ENCODE measurements at places on chromosomes 1 and 21.

DNA sequence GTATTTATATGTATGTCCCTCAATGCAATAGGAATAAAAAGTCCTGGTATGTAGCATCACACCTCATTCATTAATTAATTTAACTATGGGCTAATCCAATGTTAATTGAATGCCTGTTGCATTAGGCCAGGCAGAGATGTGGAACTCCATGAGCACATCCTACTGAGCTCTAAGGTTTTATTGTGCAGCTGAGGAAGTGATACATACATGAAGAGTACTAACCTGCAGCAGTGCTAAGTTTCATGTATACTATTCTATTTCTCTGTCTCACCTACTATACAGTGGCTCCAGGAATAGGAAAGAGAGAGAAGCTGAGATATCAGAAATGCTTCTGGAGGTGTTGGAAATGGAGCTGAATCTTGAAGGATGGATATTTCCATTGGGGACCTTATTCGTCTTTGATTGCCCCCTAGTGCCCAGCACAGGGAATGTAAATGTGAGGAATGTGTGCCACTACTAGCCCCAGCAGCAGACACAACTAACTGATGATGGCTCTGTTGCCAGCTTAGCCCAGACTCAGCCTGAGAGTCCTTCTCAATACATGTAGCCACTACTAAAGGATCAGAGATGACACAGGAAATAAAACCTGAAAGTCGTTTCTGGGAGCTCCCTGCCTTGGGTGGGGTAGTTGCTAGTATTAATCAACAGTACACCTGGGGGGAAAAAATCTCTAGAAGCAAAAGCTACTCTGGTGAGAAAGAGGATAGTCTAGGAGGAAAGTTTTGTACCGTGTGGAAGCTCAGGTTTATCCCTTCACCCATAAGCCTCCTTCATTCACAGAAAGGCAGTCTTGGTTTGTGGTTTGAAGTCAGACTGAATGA, 173.3 kb upstream of the FOXD3 start:
- no peak for DNase-seq

- DNase-seq, result no peak
These were observed 47.7 kb upstream of the USP24 start for GRCh38 chr1:55262822-55263221.

DNA sequence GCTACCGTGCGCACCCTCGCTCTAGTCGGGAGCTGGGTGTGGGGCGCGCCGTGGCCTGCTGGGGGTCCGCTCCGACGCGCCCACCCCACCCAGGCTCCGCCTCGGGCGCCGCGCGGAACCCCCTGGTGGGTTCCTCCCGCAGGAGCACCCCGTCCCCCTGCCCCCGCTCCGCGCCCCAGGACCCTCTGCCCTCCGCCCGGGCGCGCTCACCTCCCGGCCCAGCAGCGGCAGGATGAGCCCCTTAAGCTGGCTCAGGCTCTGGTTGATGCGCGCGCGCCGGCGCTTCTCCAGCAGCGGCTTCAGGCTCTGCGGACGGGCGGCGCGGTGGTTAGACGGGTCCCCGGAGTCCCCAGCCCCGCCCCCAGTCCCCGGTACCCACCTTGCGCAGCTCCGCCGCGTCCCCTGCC, 319 bp downstream of the HES2 start:
- DNase-seq, result no peak

- DNase-seq, result no peak
These were observed 1.0 kb downstream of the CRB1 start for GRCh38 chr1:197269053-197269452.

- no peak for DNase-seq
These were observed 35.8 kb downstream of the ELF3 start for GRCh38 chr1:202046227-202046626.

- DNase-seq, result no peak
These were observed 53.0 kb upstream of the DUSP10 start for GRCh38 chr1:221794935-221795334.

DNA sequence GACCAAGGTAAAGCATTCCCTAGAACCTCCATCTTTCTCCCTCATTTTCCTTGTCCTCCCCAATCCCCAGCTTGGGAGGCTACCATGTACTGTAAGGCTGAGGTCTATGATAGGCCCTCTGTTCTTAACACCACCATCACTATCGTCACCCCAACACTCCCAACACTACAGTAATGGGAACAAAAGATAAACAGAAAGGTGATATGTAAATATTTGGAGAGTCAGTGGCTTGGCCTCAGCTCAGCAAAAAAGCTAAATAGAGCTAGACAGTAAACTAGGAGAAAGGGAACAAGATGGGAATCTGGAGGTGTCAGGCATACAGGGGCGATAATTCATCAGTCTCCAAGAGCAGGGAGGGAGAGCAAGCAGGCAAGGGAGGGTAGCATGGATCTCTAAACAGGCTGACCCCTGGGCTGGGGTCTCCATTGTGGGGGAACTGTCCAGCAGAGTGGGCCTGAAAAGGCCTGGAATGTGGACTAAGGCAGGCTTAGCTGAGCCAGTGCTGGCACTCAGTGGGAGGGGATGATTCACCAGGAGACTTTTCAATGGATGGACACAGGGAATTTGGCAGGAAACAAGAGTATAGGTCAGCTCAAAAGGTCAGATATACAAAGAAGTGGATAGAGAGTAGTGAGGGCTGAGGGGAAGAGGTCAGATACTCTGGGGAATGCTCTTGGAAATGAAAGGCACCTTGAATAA, 6.7 kb downstream of the WNT2B start:
- DNase-seq, result no peak

GRCh38 chr1:31224068-31224467, 15.6 kb downstream of the NKAIN1 start:
- DNase-seq, result no peak

GRCh38 chr1:7856345-7856744, 3.5 kb upstream of the UTS2 start:
- no peak for DNase-seq

- DNase-seq, result no peak
These were observed 334.4 kb downstream of the DSCAM start for GRCh38 chr21:40512590-40512989.

DNA sequence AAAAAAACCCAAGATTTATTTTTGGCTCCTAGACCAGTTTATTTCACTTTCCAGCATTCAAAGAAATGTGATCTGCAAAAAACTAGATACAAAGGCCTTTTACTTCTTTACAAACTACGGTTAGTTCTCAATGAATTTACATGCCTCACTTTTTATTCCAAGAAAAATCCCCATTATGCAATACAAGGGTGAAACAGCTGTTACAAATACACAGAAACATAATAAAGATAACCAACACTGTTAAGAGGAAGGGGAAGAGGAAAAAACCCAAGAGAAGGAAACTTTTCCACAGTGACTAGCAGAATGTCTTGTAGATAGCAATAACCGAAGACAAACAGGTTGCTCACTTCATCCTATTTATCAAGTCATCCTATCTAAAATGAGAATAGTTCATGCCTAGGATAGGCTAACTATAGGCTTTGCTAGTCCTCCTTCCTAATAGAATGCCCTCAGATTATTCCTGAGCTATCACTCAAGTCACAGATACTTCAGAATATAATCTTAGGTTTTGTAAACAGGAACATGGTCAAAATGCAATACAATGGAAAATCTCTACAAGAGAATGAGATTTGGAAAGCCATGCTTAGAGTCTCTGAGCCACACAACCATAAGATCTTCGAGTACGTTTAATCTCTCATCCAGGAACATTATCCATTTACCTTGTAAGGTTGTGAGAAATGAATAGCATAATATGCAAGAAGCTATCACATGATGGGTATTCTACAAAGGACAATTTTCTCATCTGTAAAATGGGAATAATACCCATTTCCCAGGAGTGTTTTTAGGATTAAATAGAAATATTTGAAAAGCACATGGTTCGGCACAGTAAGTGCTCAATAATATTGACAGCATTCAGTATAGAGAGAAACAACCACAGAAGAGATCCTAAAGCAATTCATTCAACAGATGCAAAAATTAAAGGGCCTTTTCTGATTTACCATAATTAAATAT, 5.4 kb downstream of the PNRC2 start:
- DNase-seq, result no peak

GRCh38 chr1:20400341-20401177, 85.5 kb downstream of the CAMK2N1 start:
- no peak for DNase-seq

DNA sequence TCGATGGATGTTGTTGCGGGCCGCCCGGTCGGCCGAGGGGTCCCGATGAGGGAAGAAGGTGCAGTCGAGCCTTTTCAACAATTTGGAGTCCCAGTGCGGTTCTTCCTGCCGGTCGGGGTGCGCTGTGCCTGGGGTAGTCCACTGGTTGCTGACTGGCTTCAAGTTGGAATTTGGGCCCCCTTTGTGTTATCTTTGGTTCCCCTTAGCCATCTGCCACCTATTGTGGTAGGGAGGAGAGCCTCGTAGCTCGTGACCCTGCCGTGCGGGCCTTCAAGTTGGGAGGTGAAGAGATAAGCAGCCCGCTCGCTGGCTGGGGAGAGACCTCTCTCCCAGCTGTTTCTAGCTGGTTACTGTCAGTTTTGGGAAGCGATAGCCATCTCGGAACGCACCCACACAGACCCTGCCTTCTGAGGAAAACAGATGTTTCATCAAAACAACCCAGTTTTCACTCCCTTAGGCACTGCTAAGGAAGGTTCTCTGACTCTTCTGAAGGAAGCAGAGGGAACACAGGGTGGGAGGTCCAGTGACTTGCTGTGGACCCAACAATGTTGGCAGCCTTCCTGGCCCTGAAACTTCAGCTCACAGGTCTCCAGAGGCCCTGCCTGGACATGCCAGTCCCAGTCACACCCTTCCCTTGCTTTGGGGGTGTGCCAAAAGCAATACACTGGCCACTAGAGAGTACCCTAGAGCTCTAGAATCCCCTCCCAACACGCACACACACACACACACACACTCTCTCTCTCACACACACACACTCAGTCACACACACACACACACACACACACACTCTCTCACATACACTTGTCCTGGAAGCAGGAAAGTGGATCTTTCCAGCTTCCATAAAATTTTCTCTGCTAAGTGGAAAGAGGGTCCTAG, 1.0 kb downstream of the BTG2 start:
- peak; percentile 41 for DNase-seq

Measured in activated T-helper 2 cell treated with anti-CD3 and anti-CD28 coated beads, Interferon-gamma antibody, Interleukin-2, Interleukin-4, amounts not matched to agents 10 μg/mL and 5 μg/mL and 100 μg/mL, durations not matched to agents 14 hours and 24 hours and 36 hours (primary cell).